Head of caudate nucleus (tissue), 42 donors: ENCODE measurements at places on chromosomes 6 and 20.

DNA sequence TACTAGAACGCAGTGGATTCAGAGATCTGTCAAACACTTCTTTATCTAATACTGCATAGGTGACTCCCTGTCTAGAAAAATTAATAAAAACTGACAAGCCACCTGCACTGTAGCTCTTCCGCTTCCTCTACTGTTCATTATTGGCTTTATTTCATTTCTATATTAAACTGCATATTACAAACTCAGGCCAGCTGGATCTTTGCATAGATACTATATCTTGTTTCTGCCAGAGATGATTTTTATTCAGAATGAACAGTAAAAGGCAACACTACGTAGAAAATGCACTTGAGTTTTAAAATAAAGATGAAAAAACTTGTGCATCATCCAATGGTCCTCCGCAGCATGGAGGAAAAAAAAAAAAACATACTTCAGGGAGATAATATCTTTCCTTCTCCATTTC, 508.3 kb downstream of the PRKN start:
- DNase-seq = no peak

GRCh38 chr20:61268024-61268423, 16.0 kb downstream of the CDH4 start:
- DNase-seq = no peak

GRCh38 chr20:44586289-44586911, 4.0 kb downstream of the PKIG start:
- DNase-seq = no peak

- no peak for DNase-seq
Measured at GRCh38 chr6:51489133-51489532, 598.3 kb downstream of the PKHD1 start.

DNA sequence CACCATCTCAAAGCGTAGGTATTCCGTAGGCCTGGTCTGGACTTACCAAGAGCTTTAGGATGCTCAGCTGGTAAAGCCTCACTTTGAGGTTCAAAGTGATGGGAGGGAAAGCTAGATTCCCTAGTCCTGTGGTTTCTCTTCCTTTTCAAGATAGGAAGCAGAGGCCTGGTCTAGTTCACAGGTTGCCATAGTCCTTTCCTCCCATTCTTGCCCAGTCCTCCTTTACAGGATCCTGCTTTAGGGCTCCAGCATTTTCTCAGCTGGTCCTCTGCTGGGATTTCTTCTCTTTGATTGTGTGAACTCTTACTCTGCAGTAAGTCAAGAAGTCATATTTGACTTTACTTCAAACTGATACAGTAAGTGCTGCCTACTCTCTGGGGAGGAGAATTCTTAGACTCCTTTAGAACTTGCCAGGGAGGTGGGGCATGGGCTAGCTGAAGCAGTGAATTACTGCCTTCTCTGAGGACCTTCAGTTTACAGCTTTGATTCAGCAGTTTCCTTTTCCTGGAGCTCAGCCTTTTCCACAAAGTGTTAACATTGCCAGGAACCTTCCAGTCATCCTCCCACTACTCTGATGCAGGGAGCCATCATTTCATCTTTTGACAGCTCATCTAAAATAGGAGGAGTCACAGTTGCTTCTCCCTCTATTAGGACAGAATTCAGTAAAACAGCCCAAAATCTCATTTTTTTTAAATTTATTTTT, 42.8 kb upstream of the PLCG1 start:
- DNase-seq = no peak
